Anterior cingulate cortex (tissue), 58 donors: ENCODE measurements at places on chromosomes 1 and 21.

DNA sequence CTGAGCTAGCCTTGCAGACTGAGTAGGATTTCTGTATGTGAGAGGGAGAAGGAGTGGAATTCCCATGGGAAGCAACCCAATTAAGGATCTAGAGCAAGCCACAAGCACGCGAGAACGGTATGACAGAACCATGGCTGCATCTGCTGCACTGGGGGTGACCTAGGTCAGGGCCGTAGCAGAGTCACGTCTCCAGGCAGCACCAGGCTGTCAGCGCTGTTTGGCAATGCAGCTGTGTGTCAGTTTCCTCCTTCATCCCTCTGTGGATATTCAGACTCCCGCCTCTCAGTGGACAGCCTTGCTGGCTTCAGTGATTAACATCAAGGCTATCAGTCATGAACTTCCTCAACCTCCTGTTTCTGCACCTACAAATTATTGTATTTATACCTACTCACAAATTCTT, 118.1 kb upstream of the PPP2R5A start:
- no peak for DNase-seq

DNA sequence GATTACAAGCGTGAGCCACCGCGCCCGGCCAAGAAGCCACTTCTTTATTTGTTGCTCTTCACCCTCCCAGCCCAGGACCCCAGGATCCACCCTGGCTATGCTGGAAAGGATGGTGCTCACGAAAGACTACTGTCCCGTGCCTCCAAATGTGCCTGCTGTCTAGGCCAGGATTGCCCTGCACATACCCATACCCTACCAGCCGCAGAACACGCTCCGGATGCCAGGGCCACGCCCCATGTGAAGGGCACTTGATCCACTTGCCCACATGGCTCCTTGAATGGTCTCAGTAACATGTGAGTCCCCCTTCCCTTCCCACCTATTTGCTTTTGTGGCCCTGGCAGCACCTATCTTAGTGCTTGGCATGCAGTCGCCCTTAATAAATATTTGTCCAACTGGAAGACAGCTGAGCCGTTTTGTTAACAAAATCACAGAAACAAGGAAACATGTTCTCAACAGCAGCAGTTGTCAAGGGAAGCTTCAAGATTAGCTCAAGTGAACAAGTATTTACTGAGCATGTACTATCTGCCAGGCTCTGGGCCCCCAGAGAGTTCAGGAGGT, 13.8 kb upstream of the UBXN10 start:
- no peak for DNase-seq

GRCh38 chr1:68081775-68082283, 31.4 kb upstream of the DIRAS3 start:
- no peak for DNase-seq

GRCh38 chr1:63943393-63943792, 169.6 kb downstream of the ROR1 start:
- DNase-seq: no peak

GRCh38 chr1:162144268-162144667, 74.8 kb downstream of the NOS1AP start:
- no peak for DNase-seq

GRCh38 chr1:101238031-101238628, 1.3 kb downstream of the S1PR1 start:
- DNase-seq: no peak

DNA sequence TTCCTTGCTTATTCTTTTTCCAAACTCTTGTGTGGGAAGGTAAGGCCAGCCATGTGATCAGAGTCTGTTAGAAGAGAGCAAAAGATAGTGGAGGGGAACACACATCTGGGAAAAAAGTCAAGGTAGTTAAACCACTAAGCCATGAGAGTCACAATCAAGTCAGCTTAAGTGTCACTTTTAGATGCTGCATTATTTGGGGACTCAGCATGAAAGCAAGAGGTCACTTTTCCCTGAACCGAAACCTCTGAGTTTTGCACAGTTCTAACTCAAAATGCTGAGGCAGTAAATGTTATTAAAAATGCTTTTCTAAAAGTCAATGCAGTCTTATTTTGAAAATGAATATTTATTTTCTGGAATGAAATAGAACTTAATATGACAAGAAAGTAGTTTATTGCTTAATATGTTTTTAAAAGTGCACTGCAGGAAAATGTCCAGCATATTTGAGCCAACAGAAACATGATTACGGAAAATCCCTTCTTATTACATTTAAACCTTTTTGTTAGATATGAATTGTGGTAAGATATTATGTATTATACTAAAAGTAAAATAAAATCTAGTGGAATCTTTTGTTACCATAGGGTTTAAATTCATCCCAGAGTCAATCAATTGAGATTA, 69.3 kb downstream of the RBM11 start:
- no peak for DNase-seq

DNA sequence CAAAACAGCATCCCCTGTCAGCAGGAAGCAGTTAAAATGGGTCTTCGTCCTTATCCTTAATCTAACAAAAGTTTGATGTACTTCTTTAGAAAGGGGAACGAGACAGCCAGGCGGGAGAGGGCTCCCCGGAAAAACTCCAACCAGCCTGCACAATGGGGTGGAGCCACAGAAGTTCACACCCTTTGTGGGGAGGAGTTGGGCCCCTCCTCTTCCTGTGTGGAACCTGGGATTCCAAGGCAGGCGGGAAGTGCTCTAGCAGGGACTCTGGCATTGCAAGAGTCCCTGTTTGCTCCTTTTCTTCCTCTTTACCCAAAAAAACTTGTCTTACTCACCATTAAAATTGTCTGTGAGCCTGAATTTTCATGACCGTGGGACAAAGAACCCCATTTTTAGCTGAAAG, 47.7 kb downstream of the FCRL5 start:
- DNase-seq: no peak

DNA sequence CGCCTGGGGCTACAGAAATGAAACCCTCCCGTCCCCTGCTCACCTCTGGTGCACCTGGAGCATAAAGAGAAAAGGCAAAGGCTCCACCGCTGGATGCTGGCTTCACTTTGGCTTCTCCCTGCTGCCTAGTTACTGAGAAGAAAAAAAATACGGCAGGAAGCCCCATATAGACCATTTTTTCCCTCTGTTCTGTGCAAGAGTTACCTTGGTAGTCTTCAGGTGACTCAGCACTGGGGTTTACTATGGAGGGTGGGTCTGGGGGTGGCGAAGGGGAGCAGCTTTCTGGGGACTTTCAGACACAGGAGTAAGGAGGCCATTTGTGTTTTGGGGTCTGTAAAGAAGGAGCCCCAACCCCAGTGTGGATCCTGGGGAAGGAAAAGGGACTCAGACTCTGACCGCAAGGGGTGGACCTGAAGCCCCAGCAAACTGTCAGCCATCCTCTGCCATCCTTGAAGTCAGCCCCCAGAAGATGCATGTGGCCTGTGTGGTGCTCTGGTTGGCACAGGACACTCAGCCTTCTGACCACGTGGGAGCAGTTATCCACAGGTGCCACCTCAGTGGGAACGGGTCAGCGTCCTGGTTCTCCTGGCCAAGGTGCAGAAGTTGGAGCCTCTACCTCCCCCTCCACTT, 25.9 kb upstream of the EPS8L3 start:
- DNase-seq: no peak

GRCh38 chr1:12549460-12550349, 68.3 kb downstream of the DHRS3 start:
- DNase-seq: no peak

DNA sequence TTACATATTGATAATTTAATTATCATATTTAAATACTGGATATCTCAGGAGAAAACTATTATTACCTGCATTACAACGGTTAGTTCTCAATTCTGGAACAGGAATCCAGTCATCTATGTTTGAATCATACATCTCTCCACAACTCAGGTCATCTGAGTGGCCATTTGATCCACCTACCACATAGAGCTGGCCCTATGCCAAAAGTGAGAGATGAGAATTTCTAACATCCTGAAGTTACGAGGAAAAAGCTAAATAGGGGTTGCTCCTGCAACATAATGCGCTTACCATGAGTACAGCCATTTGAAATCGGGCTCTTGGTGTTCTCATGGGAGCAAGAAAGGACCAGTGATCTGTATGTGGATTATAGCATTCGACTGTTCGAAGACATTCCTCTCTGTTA, 16.9 kb downstream of the IVNS1ABP start:
- no peak for DNase-seq

DNA sequence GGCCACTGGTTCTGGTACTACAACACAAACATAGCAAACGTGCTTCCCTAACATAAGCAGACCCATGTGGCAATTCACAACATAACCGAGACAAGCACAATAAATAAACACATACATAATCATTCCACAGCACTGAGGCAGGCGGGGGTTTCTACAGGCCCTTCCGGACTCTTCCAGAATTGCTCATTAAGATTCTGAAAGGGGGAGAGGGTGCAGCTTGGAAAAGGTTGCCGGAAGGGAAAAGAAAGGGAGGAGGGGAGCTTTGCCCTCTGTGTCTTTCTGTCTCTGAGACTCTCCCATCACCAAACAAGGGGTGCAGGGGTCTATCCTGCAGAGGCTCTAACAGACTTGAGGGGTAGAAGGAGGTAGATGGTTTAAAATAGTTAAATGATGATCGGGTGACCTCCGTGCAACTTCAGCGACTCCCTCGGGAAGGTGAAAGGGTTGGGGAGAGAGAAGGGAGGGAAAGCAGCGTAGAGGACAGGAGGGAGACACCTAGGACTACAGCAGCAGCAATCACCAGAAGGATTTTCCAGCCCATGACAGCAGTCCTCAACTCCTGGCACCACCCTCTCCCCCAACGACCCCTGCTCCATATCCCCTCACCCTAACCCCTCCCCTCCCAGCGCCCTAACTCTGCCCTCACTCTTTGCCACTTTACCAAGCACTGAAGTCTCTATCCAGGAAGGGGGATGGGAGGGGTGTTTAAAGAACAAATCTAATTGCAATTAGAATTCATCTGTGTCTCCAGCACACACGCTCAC, 365.5 kb upstream of the ESRRG start:
- no peak for DNase-seq

DNA sequence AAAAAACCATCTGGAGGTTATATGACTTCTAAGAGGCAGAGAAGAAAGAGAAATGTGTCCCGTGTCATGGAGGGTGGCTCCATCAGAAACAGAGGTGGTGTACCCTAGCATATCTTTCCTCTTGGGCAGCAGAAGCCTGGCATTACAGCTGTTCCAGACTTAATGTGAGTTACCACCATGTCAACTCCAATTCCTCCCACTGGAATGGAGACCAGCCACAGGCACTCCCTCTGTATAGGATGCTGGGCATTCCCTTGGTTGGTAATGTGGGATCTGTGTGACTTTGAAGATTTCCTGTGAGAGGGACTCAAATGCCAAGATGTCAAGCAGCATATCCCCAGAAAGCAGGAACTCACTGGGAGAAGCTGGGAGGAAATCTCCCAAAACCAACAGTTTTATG, 77.1 kb upstream of the COG2 start:
- no peak for DNase-seq

DNA sequence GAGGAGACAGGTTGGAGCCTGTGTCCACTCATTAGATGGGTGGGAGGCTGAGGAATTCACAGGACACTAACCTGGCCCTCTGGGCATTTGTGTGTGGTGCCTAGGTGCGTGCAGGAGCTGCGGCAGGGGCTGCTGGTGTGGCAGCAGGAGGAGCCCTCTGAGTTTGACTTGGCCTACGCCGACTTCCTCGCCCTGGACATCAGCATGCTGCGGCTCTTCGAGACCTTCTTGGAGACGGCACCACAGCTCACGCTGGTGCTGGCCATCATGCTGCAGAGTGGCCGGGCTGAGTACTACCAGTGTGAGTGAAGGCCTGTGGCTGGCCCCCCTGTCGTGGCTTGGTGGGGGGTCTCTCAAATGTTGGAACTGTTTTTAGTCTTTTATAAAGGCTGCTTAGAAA, 3.6 kb downstream of the XKR8 start:
- DNase-seq: no peak

- no peak for DNase-seq
Observed at GRCh38 chr1:61460191-61460590, 264.8 kb downstream of the TM2D1 start.

- DNase-seq: no peak
Observed at GRCh38 chr21:34845521-34846451, 177.0 kb downstream of the CLIC6 start.

DNA sequence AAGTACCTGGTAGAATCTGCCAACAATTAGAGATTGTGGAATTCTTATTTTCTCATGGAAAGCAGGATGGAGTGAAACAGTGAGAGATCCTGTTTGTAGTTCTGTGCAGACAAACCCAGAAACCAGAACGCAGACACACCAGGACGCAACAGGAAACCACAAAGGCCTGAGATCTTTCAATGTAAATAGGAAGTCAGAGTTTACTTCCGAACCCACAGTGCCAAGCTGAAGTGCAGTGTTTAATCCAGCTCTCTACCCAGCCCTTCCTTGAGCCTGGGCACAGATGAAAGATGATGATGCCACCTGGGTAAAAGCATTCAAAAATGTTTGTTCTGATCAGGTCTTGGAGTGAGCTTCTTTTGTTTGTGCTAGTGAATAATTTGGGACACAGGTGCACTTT, 244.2 kb upstream of the HOOK1 start:
- no peak for DNase-seq

DNA sequence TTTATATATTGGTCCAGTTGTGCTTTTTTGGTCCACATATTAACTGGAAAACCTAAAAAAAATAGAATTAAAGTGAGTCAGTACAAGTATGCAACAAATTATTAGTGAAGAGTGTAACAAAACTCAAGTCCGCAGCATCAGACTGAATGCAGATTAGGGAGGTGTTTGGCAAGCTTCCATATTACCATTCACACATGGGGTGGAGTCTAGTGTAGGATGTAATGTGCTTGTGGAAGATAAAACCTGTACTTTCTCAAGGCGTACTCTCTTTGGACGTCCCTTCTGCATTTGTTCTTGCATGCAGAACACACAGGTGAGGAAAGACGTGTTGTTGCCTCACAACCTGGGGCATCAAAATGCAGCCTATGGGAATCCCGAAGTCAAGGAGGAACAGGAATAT, 668.7 kb downstream of the MRPL39 start:
- no peak for DNase-seq

DNA sequence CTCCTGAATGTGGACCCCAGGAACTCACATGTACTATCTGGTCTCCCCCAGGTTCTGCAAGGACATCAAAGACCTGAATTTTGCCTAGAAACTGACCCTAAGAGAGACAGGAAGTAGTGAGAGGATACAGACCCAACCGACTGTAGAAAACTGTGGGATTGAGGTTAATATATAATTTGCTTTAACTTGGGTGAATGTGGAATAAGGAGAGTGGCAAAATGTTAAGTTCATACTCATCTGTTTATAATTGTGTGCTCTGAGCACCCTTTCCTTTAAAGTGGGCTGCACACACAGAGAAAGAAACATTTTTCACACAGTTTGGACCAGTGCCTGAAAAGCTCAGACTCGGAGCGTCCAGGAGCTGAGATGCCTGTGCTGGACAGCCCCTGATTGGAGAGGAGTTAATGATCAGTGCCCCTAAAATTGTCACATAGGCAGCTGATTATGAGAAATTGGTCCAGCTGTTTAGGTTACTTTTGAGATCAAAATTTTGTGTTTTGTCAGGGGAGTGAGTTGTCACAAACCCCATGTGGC, 37.2 kb downstream of the ROR1 start:
- DNase-seq: no peak

- DNase-seq: no peak
Observed at GRCh38 chr1:175693364-175693763, 50.0 kb downstream of the TNR start.
